ENCODE measurements at places on chromosomes 13 and 19.

- DNase-seq = peak; percentile 80
Observed at GRCh38 chr19:32224371-32225244, 120.8 kb upstream of the ZNF507 start.

DNA sequence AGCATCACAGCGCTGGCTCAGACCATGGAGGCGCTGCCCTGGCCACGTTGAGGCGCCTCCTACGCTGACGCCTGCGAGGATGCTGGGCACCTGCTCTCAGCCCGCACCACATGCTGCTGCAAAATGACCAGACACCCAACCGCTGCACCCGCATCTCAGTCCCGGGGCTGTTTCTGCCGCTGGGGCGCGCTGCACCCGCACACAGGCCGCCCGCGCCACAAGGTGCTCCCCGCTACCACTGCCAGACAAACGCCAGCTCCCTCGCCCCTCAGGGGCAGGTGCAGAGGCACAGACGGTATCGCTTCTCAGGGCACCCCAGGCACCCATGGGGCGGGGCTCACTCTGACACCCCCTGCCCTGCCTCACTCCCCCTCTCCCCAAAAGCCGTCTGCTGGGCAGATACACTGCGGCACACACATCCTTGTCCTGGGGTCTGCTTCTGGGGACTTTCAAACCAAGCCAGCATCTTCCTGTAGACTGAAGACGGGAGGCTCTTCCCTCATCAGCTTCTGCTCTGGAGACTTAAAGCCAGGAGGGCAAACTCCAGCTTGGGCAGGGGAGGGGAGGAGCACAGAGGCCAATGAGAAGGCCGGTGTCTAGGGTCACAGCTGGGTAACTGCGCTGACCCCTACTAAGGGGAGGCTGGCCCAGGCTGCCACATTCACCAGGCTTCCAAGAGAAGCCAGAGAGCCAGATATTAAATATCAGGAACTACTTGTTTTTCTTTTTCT, 16.3 kb downstream of the CHERP start:
- DNase-seq = no peak

DNA sequence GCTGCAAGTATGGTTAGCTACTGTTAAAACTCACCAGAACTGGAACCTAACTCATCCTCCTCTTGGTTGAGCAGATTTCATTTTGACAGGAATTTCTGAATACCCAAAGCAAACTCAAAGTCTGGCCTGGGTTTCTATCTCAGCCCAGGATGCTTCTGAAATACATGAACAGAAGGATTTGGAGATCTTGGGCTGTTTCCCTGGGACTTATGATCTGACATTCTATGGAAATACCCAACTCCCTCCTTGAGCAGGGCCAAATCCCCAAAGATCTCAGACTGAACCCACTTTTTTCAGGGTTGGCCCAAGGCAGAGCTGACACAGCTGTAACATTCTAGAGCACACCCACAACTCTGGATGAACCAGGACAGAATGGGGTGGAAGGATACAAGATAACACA, 1.1 kb upstream of the ITM2B start:
- no peak for DNase-seq

GRCh38 chr13:45328661-45329111, 12.3 kb downstream of the TPT1 start:
- no peak for DNase-seq

DNA sequence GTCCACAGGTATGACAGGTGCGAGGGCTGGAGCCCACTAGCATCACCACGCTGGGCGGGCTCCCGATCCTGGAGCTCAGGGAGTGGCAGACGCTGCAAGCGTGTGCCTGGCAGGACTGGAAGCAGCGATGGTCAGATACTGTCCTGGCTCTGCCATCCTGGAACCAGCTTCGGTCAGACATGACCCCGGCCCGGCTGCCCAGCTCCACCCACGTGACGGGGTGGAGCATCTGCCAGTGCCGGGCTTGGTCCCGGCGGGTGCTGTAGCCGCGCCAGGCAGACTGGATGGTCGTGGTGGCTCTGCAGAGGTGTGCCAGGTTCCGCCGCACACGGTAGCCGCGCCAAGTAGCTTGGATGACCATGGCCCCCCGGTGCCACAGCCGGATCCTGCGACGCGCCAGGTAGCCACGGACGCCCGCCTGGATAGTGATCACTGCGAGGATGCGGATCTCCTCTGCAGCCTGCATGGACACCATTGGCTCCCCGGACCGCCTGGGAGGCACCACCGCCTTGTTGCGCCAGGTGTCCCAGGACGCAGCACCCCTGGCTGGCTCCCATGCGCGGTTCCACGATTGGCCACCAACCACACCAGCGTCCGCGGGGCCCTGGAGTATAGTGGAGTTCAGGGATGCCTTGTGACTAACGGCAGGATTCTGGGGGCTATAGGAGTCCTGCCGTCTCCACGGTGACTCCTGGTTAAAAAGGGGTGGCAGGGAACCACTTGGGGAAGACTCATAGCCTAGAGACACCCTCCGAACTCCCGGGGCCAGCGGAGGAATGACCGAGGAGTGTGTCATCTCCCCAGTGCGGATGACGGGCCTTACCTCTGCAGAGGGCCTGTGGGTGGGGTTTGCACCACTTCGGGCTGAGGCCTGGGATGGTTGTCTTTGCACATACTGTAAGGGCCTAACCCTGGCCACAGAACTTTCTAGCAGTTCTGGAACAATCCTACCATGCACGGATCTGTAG, 16.5 kb downstream of the IQCN start:
- DNase-seq = no peak

GRCh38 chr19:18112989-18113478, 15.5 kb downstream of the MAST3 start:
- peak; percentile 88 for DNase-seq

DNA sequence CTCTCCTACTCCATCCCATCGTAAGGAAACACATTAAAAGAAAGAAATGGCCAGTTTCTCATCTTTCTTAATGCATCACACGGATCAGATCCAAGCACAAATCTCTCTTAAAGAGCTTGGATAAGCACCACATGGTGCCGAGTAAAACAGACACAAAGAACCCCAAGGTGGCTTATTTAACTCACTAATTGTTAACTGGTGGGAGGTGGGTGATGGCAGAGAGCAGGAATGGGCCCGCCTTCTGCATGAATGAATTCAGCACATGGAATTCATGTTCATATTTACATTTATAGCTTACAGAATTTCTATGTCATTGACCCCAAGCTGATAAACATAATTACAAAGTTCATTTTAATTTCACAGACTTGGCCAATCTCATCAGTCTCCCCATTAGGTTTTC, 89.9 kb downstream of the MZT1 start:
- no peak for DNase-seq

- DNase-seq = no peak
Observed at GRCh38 chr13:39870197-39870747, 214.8 kb downstream of the COG6 start.

- no peak for DNase-seq
Observed at GRCh38 chr13:23642110-23642509, 71.9 kb downstream of the TNFRSF19 start.

DNA sequence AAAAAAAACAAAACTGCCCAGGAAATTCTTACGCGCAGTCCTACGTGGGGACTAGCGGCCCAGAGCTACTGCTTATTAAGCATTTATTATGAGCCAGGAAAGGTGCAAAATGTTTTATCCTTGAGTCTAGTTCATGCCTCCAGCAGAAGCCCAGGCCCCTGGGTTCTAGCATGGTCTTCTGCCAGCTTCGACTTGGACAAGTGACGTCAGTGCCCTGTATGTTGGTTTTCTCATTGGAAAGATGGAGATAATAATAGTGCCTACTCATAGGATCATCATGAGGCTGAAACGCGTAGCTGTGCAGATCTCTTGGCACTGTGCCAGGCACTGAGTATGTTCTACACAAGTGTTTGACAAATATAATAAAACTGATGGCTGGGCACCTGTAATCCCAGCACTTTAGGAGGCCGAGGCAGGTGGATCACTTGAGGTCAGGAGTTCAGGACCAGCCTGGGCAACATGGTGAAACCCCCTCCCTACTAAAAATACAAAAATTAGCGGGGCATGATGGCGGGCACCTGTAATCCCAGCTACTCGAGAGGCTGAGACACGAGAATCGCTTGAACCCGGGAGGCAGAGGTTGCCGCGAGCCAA, 12.4 kb upstream of the SULT2B1 start:
- no peak for DNase-seq

- DNase-seq = no peak
Observed at GRCh38 chr13:47291107-47291656, 394.3 kb upstream of the HTR2A start.

GRCh38 chr13:95100525-95101433, 200.5 kb downstream of the ABCC4 start:
- no peak for DNase-seq

DNA sequence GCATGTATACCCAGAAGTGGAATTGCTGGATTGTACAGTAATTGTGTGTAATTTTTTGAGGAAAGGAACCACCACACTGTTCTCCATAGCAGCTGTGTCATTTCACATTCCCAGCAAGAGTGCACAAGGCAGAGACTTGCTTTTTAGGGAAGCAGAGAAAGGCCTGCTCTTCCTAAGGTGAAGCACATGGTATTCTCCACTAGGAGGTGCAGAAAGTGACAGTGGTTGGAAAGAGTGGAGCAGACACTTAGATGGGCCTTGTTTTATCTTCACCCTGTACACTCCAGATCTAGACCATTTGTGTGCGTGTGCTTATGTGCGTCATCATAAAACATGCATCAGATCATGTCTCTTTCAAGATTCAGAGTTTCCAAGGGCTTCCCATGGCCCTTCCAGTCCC, 35.0 kb downstream of the FAM124A start:
- no peak for DNase-seq

DNA sequence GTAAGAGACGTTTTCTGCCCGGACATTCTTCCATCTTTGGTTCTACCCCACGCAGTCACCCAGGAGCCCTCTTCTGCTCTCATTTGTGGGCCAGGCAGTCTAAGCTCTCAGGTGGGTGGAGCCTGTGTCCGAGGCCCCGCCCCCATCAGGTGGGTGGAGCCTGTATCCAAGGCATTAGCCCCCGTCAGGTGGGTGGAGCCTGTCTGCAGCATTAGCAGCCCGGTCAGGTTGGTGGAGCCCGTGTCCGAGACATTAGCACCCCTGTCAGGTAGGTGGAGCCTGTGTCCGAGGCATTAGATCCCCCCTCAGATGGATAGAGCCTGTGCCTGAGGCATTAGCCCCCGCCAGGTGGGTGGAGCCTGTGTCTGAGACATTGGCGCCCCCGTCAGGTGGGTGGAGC, 45.5 kb upstream of the C13orf46 start:
- peak; percentile 72 for DNase-seq

GRCh38 chr13:102650444-102650843, 44.4 kb downstream of the METTL21C start:
- DNase-seq = no peak

All from activated T-cell treated with anti-CD3 and anti-CD28 coated beads, Interleukin-2, amount 50 U/mL, for 24 hours (primary cell).